NT2/D1 (cell line): ENCODE measurements at places on chromosomes 6 and 20.
A peak's percentile ranks its signal among the peaks of the same experiment; 100 is the strongest.

DNA sequence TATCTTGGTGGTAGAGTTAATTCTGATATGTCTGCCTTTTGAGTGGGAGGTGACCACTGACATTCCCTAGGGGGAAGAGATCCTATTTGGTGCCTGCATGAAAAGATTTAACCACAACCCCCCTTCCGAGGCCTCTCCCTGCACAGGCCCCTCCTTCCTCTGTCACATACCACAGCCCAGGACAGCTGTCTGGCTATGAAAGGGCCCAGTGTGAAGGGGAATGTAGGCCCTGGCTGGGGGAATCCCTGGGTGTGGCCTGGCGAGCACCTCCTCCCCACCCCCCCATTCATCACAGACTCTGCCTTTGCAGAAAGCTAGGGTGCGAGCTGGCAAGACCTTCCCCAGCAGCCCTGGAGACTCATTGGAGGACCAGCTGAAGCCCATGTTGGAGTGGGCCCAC lies 27.4 kb upstream of the MAPRE1 start:
- peak; percentile 33 for DNase-seq

GRCh38 chr6:80940571-80940970 lies 811.9 kb downstream of the TENT5A start:
- no peak for DNase-seq

DNA sequence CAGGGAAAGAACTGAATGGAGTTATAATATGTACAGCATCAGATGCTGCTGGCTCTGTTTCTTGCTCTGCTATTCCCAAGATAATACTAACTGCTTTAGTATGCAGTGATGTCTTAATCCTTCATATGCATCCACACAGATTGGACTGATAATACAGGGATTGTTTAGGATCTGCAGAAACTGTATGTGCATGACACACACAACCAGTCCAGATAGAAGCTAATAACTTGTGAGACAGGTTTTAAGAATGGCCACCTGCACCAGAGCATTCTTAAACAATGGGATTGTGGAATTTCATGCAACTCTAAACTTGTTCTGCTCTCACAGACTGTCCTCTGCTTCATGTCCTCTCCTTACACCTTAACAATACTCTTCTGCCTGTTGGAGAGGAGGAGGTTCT lies 90.9 kb downstream of the SPTLC3 start:
- no peak for DNase-seq

- no peak for DNase-seq
Measured at GRCh38 chr6:131728296-131728939, 17.6 kb upstream of the CTAGE9 start.

- DNase-seq = peak; percentile 47
Measured at GRCh38 chr20:9616833-9617461, 102.6 kb downstream of the LAMP5 start.

GRCh38 chr6:117263353-117263927 lies 1.9 kb upstream of the VGLL2 start:
- no peak for DNase-seq

- DNase-seq = no peak
Measured at GRCh38 chr6:20702366-20702765, 168.1 kb downstream of the CDKAL1 start.

- no peak for DNase-seq
Measured at GRCh38 chr20:61798632-61799031, 267.0 kb downstream of the TAF4 start.

DNA sequence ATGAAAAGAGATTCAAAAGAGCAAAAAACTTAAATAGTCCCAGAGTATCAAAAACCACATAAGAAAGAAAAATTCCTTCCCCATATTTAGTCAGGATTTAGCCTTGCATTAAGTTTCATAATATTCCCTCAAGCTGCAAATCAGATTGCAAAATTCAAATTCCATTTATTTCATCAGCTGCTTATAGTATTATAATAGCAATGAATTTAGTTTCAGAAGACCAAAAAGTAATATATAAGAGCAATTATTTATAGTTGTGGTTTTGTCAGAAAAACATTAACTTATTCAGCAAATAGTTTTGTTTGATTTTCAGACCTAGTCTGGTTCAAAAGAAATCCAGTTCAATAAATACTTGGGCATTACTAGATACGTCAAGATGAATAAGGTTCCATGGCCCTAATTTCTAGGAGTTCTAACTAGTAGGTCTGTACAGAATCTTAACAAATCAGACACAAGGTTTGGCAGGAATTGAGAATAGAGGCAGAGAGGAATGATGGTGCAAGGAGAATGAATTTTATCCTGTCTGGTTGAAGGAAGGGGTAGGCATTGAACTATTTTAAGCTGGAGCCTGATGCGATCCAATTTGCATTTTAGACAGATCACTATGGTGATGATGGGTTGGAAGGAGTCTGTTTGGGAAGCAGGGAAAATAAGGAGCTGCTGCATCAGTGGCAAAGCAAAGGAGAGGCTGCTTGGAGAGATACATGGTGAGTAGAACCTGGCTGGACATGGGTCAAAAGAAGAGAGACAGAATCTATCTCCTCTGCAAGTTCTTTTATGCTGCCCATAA lies 163.9 kb upstream of the STXBP5 start:
- DNase-seq = no peak
